ENCODE measurements at places on chromosomes 13 and 19.

- DNase-seq: no peak
These were observed 10.2 kb downstream of the NFKBID start for GRCh38 chr19:35890113-35890650.

- DNase-seq: no peak
These were observed 43.1 kb downstream of the ZNF611 start for GRCh38 chr19:52691737-52692136.

GRCh38 chr13:32175307-32175706, 139.9 kb downstream of the ZAR1L start:
- DNase-seq: no peak

GRCh38 chr19:53365899-53366493, 491 bp downstream of the ZNF525 start:
- DNase-seq: no peak

GRCh38 chr19:29665826-29666577, 741 bp downstream of the PLEKHF1 start:
- DNase-seq: no peak

GRCh38 chr19:29873801-29874575, 62.2 kb downstream of the CCNE1 start:
- DNase-seq: no peak
